Stimulated activated CD8-positive, alpha-beta memory T cell treated with anti-CD3 and anti-CD28 coated beads, Interleukin-2, amount 100 ng/mL, for 1 hour (primary cell): ENCODE measurements at places on chromosomes 7 and 10.

DNA sequence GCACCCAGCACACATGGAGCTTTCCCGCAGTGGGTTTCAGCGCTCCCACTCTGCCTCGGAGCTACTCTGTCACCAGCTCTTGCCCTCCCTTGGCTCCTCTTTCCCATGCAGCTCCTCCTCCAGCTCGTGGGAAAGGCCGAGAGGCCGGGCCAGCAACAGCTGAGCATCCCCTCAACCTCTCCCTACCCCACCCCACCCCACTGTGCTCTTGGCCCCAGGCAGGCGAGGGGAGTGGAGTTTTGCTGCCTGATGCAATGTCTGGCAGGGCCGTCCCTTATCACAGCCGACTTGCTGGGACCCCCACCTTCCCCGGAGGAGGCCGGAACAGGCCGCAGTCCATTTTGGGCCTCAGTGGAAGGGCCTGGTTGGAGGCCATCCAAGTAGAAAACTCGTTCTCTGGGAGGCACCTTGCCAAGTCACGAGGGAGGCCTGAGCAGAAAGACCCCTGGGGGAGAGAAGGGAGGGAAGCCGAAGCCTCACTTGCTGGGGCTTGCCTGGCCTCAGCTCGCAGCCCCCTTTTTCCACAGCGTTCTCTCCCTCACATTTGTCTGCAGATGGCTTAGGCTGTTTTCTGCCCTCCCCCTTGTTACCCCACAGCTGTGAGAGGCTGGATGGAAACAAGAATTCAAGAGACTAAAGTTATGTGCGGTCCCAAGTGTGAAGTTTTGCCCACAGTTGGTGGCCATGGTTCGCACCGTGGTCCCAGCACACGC lies 35.3 kb downstream of the CHST3 start:
- no peak for DNase-seq

DNA sequence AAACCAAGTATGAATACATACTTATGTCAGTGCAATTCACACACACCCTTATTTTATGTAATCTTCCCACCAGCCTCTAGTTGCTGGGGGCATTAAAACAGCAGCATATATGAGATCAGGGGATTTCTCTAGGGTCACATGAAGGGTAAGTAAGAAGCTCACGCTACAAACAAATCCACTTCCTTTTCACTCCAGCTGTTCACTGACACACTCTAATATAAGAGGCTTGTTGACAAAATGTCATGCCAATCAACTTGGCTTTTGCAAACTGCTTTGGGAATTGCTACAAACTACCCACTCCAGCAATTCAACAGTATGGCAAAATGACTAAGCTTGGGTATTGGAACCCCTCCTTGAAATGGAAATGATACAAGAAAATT lies 10.3 kb downstream of the FAM3C start:
- no peak for DNase-seq

DNA sequence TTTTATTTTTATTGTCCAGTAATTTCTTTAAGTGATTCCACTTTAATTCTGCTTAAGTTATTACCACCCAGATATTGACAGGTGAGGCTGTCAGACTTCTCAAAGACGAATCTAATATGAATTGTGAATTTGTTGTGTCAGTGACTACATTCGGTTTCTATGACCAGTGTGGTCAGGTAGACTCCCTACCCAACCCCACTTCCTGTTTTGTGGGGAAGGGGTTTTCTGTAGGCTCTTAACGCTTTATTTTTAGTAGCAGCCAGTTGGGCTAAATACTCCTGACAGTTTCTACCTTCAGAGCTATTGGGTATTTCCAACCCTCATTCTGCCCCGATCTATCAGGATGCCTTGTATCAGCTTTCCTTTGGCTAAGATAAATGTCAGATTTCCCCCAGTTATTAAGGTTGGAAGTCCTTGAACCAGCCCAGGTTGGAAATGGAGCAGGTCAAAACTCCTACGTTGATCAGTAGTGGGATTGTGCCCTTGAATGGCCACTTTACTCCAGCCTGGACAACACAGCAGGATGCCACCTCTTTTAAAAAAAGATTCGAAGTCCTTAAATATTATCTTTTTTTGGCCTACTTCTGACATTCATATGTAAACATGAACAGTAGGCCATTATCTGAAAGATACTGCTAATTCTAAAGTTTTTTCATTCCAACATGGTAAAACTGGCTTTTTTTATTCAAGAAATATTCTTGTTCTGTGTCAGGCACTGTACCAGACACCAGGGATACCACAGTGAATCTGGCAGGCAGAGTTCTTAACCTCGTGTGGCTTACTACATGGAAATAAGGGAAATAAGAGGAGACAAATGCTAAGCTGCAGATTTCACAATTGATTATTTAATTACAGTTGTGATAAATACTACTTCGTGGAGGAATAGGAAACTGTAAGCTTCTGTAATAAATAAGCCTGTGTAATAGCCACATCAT lies 133.3 kb upstream of the SAMD8 start:
- peak; percentile 24 for DNase-seq

GRCh38 chr10:22780474-22780885 lies 66.1 kb upstream of the PIP4K2A start:
- DNase-seq = no peak

DNA sequence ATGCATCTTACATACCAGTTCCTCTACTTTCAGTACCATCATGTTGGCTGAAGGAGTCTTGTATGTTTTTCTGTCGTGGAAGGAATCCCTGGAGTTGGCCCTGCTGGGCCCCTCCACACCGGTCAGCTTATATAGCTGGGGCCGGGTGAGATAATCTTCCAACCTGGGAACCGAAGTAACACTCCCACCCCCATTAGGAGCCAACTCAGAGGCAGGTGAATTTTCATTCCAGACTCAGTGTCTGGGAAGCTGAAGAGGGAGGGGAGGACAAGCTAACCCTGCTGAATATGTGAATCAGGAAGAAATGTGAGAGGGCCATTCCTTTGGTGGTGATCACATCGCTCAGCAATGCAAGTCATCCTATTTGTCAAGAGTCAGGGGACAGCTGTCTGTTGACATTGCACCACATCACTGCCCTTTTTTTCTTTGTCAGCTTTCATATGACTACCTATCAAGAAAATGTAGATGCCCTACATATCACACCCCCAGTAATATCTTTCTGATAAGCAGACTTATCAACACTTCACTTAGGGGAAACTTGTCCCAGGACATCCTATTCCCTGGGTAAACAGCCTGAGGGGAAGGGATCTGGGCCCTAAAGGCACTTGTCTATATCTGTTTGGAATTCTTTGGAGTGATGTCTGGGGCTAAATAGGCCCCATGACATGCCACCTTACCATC lies at the start of gene ANKRD1:
Gene ANKRD1 (minus strand): TSS at position 102 of the 681 bp plus-strand sequence. CDS start 60 bp downstream, at position 42.
- DNase-seq = no peak

- no peak for DNase-seq
Measured at GRCh38 chr10:85623758-85624157, 742.8 kb downstream of the GRID1 start.

DNA sequence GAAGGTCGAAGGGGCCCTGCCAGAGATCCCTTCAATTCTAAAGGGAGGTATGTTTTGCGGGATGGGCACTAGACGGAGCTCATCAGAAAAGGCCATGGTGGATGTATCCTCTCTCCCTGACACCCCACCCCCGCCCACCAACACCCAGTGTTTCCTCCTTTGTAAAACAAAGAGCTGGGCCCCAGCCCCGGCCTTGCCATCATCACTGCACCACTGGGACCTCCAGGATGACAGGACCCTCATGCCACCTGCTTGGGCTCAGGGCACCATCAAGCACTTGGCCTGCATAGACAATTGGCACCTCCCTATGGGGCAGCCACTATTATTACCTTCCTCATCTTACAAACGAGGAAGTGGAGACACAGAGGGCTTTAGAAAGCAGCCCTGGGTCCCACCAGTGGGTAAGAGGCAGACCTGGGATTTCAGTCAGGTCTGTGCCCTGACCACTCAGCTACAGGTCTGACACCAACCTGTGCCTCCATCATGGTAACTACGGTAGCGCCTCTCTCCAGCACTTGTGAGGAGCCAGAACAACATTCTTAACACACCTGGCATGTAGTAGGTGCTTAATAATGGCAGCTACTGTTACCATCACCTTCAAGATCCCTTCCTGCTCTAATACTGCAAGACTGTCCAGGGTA lies 2.0 kb downstream of the CALML3 start:
- DNase-seq = no peak

DNA sequence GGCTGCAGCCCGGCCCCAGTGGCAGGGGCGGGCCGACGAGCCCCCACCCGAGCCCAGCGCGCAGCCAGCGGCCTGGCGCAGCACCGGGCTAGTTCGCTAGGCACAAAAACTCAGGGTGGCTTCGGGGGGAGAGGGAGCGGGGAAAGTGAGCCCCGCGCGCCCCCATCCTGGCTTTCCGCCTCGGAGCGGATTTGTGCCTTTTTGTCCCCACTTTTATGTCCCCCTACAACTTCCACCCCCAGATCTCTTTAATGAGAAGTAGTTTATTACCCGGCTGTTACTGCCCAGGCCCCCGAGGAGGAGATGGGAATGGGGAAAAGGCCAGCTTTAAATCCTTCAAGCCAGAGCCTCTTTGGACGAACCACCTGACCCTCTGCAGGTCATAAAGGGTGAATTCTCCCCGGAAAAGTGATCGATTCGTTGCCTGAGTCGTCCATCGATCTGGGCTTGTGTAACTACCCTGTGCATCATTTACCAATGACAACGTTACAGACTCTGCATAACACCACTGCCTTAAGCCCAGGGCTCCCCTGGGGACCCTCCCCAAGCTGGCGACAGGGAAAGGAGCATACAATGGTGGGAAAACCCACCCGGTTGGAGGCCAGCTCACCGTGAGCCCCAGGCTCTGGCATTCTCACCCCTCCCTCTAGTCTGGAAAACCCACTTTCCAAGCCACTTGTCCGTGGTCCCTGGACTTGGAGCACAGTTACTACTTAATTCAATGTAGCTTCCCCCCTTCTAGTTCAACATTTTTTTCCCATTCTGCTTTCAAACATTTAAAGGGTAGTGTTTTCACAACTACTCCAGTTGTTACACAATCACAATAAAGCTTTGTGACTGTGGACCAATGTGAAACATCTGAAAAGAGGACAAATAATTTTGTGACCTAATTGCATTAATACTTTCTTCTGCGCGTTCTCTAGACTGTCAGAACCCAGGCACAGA lies 748 bp upstream of the SH3PXD2A start:
- DNase-seq = no peak
